ENCODE measurements at places on chromosomes 3 and 15. TPM values are rescaled to one million over a fixed set of nuclear protein-coding genes. Genes with fewer than 3 reads are reported as not detected.

GRCh38 chr3:110101361-110101760 is 764.0 kb upstream of the DPPA4 start:
- H3K4me1 ChIP-seq = peaks cover 6% of the 10 kb centered on the region
- no peak for DNase-seq
- no peak overlapping the region for H3K4me3 ChIP-seq
- H3K27me3 ChIP-seq = no peaks in the 10 kb centered on the region
- H3K27ac ChIP-seq = no peak overlapping the region

The LRRIQ4 gene
- polyA plus RNA-seq = not detected

- H3K4me1 ChIP-seq = peaks cover 4% of the 10 kb centered on the region
- DNase-seq = no peak
- H3K27ac ChIP-seq = no peak overlapping the region
- H3K36me3 ChIP-seq = no peaks in the 10 kb centered on the region
- no peaks in the 10 kb centered on the region for H3K27me3 ChIP-seq
- H3K4me3 ChIP-seq = no peak overlapping the region
Observed at GRCh38 chr3:31924610-31925270, 56.3 kb downstream of the OSBPL10 start.

DNA sequence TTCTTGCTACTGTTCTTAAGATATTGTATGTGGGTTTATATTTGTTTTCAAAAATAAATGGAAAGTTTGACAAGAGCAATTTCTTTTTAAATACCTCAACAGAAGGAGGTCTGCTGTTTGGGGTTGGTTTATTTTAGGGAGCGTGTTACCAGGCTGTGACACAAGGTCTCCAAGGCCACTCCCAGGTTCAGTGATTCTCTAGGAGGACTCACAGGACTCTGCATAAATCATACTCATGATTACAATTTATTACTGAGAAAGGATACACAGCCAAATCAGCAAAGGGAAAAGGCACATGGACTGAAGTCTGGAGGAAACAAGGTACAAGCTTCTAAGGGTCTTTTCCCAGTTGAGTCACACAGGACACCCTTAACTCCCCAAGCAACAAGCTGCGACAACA is 18.8 kb upstream of the MFSD1 start:
- H3K4me1 ChIP-seq = peaks cover 20% of the 10 kb centered on the region
- H3K27me3 ChIP-seq = no peaks in the 10 kb centered on the region
- H3K36me3 ChIP-seq = no peaks in the 10 kb centered on the region
- peak overlapping the region; percentile 5 for H3K27ac ChIP-seq
- H3K4me3 ChIP-seq = no peak overlapping the region

DNA sequence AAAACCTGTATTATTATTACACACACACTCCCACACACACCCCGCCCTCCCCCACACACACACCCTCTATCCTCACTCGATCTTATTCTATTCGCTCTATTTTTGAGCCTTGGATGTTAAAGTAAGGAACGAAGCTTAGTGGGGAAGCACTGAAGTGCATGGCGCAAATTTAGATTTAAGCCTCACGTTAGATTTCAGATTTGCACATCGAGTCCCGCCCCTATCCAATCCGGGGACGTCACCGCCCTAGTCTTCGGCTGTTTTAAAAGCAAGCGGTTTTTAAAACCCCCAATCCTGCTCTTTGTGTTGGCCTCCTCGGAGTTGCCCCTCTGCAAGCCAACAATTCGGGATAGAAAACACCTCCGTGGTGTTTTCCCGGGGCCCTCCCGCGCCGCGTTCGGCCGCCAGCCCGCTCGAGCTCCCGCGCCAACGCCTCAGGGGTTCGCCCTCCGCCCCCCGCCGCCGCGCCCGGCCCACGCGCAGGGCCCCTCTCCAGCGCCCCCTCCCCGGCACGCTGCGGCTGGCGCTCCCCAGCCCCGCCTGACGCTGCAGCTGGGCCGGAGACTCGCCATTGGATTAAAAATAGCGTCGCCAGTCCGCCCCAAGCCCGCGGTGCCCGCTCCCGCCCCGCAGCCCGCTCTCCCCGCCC is at the start of gene USP13:
Gene USP13 (plus strand): TSS at position 594 of the 649 bp plus-strand sequence. CDS start 186 bp downstream, outside the sequence.
- H3K36me3 ChIP-seq = no peaks in the 10 kb centered on the region
- no peaks in the 10 kb centered on the region for H3K27me3 ChIP-seq
- H3K27ac ChIP-seq = peak within 1 kb of the TSS; percentile 94
- H3K4me3 ChIP-seq = peak within 1 kb of the TSS; percentile 99
- H3K4me1 ChIP-seq = no peaks in the 10 kb centered on the region
- peak; percentile 84 for DNase-seq

DNA sequence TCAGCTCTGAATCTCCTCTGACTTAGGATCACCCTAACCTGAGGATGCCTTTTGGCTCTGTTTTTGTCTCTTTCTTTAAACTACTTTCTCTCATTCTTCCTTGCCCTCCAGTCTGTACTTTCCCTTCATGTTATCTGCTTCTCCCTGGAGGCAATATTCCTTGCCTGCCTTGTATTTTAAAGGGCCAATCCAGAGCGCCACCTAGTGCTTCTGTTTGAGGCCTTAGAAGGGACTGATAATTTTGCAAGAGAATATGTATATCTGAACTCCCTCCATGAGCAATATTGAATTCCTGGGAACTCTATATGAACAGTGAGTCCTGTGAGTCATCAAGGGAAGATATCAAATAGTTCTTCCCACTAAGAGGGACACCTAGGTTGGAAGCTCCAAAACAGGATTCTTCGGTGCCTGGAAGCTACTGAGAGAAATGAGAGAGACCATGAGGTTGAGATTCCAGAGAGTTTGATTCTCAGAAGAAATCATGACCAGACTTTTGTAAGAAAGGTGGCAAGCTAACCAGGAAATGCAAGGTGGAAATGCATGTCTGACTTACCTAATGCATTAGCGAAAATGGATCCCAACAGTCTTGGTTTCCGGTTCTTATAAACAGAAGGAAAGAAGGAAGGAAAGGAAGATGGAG is 203.8 kb upstream of the CD96 start:
- no peaks in the 10 kb centered on the region for H3K27me3 ChIP-seq
- no peaks in the 10 kb centered on the region for H3K4me1 ChIP-seq
- DNase-seq = peak; percentile 81
- H3K36me3 ChIP-seq = no peaks in the 10 kb centered on the region

DNA sequence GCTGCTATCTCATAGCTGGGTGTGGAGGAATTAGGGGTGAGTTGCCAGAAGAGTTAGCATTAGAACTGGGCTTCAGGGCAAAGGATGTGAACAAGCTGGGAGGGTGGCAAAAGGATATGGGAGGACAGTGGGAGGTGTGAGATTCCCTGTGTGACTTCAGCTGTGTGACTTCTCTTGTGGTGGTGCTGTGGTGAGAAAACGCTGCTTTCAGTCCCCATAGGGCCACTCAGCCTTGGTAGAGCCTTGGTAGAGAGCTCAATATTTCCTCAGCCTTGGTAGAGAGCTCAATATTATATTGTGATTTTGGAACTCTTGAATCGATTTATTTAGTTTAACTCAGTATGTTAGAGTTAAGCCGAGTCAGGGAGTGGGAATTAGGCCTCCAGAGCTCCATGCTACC is 499.7 kb downstream of the EDEM1 start:
- DNase-seq = no peak
- no peak overlapping the region for H3K27ac ChIP-seq
- H3K4me3 ChIP-seq = no peak overlapping the region
- no peaks in the 10 kb centered on the region for H3K27me3 ChIP-seq
- H3K36me3 ChIP-seq = no peaks in the 10 kb centered on the region

GRCh38 chr3:155010416-155010815 is 69.7 kb upstream of the MME start:
- no peaks in the 10 kb centered on the region for H3K4me1 ChIP-seq

DNA sequence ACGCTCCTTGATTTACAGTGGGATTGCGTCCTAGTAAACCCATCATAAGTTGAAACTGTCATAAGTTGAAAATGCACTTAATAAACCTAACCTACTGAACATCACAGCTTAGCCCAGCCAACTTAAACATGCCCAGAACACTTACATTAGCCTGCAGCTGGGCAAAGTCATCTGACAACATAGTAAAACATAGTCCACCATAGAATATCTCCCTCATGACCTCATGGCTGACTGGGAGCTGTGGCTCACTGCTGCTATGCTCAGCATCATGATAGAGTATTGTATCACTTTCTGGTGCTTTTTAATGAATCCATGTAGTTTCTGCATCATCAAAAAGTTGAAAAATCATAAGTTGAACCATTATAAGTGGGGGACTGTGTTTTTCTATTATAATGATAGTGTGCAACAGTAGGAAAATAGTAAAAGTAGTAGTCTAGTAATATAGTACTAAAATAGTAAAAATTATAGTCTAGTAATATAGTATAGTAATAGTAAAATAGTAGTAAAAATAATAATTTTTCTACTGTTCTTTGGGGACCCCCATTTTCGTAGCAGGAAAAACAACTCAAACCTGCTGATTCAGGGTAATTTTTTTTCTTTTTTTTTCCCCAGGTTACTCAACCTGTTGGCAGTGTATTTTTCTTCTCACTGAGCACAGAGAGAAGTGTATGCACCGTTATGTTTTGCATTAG is 233.5 kb downstream of the MYRIP start:
- no peak overlapping the region for H3K27ac ChIP-seq
- H3K36me3 ChIP-seq = no peaks in the 10 kb centered on the region
- no peaks in the 10 kb centered on the region for H3K4me1 ChIP-seq
- no peak for DNase-seq
- H3K4me3 ChIP-seq = no peak overlapping the region

- no peaks in the 10 kb centered on the region for H3K36me3 ChIP-seq
- no peaks in the 10 kb centered on the region for H3K4me1 ChIP-seq
- no peak overlapping the region for H3K4me3 ChIP-seq
- no peak overlapping the region for H3K27ac ChIP-seq
Observed at GRCh38 chr3:126111566-126112475, 27.9 kb upstream of the SLC41A3 start.

DNA sequence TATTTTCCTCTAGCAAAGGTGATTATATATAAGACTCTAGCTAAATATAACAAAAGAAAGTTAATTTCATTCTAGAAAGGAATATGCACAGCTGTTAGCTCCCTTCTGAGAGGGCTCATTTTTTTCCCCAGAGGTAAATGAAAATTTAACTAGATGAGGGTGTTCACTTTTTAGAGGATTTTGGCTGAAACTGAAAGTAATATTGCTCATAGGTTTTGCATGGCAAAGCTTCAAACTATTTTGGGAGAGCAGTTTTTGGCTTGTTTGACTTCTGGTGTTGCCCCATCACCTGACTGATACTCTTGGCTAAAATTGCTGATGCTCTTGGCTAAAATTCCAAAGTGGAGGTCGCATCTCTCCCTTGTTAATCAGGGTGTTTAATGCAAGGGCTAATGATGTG is 311.9 kb downstream of the EDEM1 start:
- no peaks in the 10 kb centered on the region for H3K4me1 ChIP-seq
- no peak overlapping the region for H3K4me3 ChIP-seq
- no peaks in the 10 kb centered on the region for H3K27me3 ChIP-seq

GRCh38 chr3:72179107-72179464 is 394.1 kb upstream of the PROK2 start:
- H3K4me3 ChIP-seq = no peak overlapping the region
- no peak for DNase-seq
- no peaks in the 10 kb centered on the region for H3K27me3 ChIP-seq
- H3K36me3 ChIP-seq = no peaks in the 10 kb centered on the region
- H3K4me1 ChIP-seq = no peaks in the 10 kb centered on the region
- no peak overlapping the region for H3K27ac ChIP-seq

The METTL6 gene
- polyA plus RNA-seq = 13.4 TPM

The NLGN1 gene
- polyA plus RNA-seq = 2.0 TPM

The NOX5 gene
- polyA plus RNA-seq = not detected

- H3K4me1 ChIP-seq = no peaks in the 10 kb centered on the region
- H3K4me3 ChIP-seq = no peak overlapping the region
- H3K36me3 ChIP-seq = no peaks in the 10 kb centered on the region
- no peak overlapping the region for H3K27ac ChIP-seq
Observed at GRCh38 chr3:193805448-193805847, 212.4 kb downstream of the OPA1 start.

The HESX1 gene
- polyA plus RNA-seq = 0.85 TPM

DNA sequence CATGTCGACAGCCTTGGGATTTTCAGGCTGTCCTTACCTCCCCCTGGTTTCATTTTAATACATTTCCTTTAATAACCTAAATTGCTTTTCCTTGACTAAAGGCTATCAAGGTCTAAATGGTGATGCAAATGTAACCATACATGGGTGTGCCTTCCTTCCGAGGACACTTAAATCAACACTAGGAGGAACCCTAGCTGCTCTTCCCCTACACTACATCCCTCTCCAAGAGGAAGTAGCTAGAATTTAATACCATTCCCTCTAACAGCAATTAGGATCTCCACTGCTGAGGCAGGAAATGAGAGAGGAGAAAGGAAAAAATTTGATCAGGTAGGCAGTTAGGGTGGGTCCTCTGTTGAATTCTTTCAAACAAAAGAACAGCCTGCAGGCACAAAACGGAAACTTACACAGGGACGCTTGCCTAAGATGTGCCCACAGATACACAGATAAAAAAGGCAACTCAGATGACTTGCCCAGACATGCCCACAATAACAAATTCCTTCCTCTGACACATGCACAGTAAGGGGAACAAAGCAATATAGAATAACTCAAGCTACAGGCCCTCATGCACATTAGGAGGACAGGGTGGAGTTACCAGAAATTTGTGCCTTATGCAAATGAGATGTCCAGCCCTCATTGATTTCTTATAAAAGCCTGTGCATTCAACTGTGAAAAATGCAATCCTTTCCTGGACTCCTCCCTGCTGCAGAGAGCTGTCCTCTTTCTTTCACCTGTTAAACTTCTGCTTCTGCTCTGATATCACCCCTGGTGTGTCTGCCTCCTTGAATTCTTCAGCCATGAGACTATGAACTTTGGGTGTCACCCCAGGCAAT is 1024.4 kb upstream of the CADM2 start:
- H3K27ac ChIP-seq = peak overlapping the region; percentile 54
- no peak for DNase-seq
- no peaks in the 10 kb centered on the region for H3K27me3 ChIP-seq

The CIB1 gene
- 161 TPM for polyA plus RNA-seq

The ESYT3 gene
- not detected for polyA plus RNA-seq
